T-helper 2 cell (primary cell): ENCODE measurements at places on chromosomes 13 and 19.

- no peak for DNase-seq
Observed at GRCh38 chr13:77674852-77675251, 22.6 kb upstream of the SLAIN1 start.

GRCh38 chr19:41707502-41707812, 969 bp upstream of the CEACAM5 start:
- DNase-seq, result no peak

- DNase-seq, result no peak
Observed at GRCh38 chr13:67023130-67023876, 206.8 kb downstream of the PCDH9 start.

GRCh38 chr13:26861941-26862340, 101.4 kb upstream of the GPR12 start:
- no peak for DNase-seq

- DNase-seq, result peak; percentile 83
Observed at GRCh38 chr13:33743438-33744368, 74.2 kb upstream of the RFC3 start.

DNA sequence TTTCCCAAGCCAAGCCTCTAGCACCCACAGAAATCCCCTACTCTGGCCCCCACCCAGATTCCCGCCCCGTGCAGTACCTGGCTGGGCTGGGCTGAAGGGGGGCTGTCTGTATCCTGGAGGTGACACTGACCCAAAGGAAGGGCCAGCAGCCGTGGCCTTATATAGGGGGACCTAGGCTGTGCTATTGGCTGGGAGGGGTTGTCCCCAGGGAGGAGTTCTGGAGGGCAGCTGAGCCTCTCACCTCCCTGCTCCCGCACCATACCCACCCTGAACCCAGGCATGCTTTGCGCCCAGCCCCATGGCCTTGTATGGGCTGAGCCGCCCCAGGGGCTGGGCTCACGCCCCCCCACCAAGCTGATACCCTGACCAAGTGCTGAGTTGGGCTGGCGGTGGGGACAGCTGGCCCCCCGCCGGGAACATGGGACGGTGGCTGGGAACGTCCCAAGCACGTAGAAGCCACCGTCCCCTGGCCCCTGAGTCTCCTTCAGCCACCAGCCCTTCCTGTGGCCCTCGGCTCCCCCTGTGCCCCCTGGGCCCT, at the start of gene CKM:
Gene CKM, minus strand, starts transcription at position 132 of the 538 bp plus-strand sequence. CDS start 3,162 bp downstream, outside the sequence.
- no peak for DNase-seq

GRCh38 chr13:46515803-46516202, 37.2 kb upstream of the LRCH1 start:
- DNase-seq, result no peak

DNA sequence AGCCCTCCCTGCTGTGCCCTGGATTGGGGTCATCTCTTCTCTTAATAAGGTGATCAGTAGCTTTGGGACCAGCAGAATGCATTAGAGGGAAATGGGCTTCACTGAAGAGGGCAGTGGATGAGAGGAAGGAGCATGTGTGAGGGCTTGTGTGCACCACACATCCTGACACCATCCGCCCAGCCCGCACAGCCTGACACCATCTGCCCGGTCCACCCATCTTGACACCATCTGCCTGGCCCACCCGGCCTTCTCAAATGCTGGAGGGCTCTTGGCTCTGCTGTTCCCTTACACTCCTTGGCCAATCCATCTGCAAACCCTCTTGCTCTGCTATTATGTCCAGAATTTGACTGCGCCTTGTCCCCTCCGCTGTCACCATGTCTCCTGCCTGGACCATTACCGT, 41.8 kb downstream of the BICRA start:
- no peak for DNase-seq

DNA sequence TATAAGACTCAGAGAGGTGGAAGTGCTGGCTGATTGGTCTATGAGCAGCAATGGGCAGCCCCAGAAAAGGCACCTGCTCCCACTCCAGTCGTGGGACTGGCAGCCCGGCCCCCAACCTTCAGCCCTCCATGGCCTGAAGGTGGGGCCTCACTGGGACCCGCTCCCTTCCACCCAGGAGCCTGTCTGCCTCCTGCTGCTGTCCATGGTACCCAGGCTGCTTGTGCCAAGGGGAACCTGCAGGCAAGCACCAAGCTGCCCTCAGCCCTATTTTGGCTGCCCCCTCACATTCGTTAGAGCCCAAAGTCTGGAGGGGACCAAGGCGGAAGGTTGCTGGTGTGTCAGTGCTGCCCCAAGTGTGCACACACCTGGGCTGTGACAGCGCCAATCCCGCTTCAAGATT, 2304.9 kb downstream of the PCDH9 start:
- no peak for DNase-seq

GRCh38 chr13:44908266-44908665, 81.0 kb downstream of the NUFIP1 start:
- no peak for DNase-seq

DNA sequence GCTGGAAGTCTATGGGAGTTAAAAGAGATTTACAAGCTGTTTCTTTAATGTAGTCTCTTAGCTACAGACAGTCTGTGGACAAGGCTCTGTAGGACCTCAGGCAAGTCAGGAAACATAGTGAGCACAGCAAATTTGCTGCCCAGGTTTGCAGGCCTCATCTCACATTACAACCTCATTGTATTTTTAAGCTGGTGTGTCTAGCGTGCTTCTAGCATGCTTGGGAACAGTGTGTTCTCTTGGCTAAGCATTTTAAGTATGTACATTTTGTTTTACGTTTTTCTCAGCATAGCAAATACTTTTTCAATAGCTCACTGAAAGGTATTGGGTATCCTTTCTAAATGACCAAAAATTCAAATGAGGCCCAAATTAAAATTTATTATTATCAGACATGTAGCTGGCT, 113.2 kb downstream of the STARD13 start:
- DNase-seq, result no peak

- no peak for DNase-seq
Observed at GRCh38 chr13:50644081-50644871, 199.2 kb downstream of the DLEU7 start.

DNA sequence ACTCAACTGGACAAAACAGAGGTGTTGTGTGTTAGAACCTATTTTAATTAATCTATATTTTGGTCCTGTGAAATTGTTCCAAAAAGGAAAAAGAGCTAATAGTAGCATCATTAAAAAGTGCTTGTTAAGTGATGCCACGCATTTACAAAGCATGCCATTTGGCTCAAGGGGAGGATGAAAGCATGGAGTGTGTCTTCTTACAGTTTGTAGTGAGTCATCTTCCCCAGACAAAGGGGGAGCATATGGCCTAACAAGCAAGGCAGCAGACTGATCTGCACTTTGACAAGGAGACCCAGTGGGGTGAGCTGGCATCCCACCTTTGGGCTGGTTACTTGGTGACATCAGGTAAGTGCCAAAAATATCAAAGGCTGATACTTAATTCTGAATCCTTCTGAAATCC, 297.0 kb downstream of the FGF9 start:
- DNase-seq, result no peak

GRCh38 chr13:49776871-49777270, 15.6 kb downstream of the KPNA3 start:
- no peak for DNase-seq

DNA sequence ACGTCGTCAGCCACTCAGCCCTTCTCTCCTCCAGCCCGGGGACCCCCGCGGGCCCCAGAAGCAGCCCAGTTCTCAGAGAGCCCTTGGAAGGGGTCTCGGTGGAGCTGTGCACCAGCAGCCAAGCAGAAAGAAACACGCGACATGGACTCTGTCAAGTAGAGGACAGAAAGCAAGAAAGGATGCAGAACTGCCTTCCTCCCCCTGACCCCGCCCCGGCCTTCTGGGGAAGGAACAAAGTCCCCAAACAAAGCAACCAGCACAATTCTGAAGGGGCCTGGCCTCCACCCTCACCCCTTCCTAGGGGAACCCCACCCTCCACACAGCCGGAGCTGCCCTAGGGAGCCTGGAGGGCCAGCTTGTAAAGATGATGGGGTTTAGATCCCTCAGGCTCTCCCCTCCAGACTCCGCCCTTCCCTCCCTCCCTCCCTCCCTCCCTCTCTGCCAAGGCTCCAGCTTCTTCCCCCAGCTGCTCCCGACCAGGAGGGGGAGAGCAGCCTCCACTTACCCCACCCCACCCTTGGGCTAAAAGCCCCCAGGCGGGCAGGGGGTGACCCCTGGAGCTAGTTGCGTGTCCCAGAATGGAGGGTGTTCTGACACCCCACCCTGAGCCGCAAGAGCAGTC, 7.8 kb downstream of the LYL1 start:
- DNase-seq, result no peak

GRCh38 chr19:56118666-56119581, 2.2 kb downstream of the ZNF787 start:
- no peak for DNase-seq

DNA sequence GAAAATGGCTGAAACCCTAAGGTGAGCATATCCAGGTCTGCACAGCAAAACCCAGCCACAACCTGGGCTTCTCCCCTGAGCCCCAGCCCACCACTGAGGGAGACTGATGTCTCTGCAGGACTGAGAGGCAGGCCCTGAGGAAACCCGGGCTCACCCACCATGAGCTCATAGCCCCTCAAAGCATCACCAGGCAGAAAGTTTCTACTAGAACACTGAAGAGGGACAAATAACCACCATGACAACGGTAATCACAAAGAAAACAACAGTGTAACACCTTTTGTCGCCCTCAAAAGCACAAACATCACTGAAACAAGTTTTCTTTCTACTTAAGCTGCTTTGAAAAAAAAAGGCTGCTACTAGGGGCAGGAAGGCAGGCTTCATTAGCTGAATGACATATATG, 29.8 kb downstream of the TSHZ3 start:
- DNase-seq, result no peak

- DNase-seq, result no peak
Observed at GRCh38 chr19:51421229-51422052, 4.0 kb upstream of the SIGLEC10 start.

DNA sequence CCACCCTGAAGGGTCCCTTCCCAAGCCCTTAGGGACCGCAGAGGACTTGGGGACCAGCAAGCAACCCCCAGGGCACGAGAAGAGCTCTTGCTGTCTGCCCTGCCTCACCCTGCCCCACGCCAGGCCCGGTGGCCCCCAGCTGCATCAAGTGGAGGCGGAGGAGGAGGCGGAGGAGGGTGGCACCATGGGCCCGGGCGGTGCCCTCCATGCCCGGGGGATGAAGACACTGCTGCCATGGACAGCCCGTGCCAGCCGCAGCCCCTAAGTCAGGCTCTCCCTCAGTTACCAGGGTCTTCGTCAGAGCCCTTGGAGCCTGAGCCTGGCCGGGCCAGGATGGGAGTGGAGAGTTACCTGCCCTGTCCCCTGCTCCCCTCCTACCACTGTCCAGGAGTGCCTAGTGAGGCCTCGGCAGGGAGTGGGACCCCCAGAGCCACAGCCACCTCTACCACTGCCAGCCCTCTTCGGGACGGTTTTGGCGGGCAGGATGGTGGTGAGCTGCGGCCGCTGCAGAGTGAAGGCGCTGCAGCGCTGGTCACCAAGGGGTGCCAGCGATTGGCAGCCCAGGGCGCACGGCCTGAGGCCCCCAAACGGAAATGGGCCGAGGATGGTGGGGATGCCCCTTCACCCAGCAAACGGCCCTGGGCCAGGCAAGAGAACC, 1.5 kb downstream of the EGLN2 start:
- no peak for DNase-seq

DNA sequence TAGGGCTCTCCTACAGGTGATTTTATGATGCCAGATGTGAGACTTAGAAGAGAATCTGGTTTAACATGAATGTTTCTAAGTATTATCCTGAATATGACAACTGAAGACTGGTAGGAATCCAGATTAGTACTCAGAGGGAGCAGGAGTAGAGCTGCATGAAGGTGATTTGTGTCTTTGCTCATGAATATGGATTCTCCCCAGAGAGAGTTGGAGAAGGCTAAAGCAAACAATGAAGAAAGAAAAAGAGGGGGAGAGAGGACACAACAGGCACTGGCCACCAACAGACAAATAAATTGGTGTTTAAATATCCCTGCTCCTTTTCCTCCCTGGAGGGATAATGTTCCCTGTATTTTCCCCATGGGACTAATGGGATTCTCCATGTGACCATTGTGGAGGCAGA, 427.0 kb upstream of the KLF12 start:
- DNase-seq, result no peak

DNA sequence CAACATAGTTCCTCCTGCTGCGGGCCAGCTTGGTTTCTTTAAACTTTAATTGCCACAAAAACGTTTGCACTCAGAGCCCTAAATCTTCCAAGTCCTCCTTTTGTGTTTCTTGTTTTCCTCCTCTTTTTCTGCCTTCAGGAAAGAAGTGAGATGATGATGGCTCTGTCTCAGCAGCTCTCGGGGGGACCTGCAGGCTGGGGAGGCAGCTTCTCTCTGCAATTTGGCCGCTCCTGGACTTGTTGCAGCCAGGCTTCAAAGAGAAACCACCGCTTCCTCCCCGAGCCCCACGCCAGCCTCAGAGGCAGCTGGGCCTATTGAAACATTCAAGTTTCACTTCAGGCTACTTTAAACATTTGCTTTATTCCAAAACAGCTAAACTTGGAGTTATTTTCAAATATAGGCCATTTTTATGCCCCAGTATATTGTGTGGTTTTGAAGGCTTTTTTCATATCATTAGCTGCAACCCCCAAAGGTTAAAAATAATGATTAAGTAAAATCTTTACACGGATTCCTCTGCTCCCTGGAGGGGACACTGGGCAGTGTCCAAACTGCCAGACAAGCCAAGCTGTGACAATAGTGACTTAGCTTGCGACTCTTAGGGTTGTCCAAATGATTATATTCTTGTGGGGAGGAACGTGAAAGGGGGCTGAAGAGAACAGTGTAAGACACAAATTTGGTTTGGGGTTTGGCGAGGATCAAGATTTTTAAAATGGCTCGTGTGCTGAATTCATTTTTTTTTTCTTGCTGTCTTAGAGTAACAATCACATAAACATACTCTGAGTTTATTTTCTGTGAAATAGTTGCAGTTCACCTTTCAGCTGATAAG, 330.8 kb downstream of the DLEU7 start:
- DNase-seq, result peak; percentile 77

- no peak for DNase-seq
Observed at GRCh38 chr13:45113233-45114224, 6.8 kb upstream of the GTF2F2 start.

- DNase-seq, result no peak
Observed at GRCh38 chr13:22495819-22496218, 685.0 kb upstream of the SGCG start.

- no peak for DNase-seq
Observed at GRCh38 chr13:107842562-107843180, 372.7 kb downstream of the LIG4 start.

GRCh38 chr19:38666663-38667511, 19.4 kb downstream of the ACTN4 start:
- DNase-seq, result no peak

DNA sequence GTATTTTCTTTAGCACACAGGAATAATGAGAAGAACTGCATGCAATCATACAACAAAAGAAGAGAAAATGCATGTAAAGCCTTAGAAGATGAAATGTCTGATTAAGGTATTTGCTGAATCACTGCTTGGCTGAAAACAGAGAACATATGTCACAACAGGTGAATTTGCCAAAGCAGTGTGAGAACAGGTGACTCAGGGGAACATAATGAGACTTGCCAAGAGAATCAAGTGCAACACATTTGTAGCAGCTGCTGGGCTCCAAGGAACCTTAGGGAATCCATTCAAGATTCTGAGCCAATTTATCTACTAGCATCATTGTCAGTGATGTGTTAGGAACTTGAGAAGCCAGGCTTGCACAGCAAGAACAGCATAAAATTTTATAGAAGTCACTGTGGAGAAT, 273.1 kb downstream of the PCDH20 start:
- DNase-seq, result no peak
